GM12878 (cell line): ENCODE measurements at places on chromosomes 5 and 9.

DNA sequence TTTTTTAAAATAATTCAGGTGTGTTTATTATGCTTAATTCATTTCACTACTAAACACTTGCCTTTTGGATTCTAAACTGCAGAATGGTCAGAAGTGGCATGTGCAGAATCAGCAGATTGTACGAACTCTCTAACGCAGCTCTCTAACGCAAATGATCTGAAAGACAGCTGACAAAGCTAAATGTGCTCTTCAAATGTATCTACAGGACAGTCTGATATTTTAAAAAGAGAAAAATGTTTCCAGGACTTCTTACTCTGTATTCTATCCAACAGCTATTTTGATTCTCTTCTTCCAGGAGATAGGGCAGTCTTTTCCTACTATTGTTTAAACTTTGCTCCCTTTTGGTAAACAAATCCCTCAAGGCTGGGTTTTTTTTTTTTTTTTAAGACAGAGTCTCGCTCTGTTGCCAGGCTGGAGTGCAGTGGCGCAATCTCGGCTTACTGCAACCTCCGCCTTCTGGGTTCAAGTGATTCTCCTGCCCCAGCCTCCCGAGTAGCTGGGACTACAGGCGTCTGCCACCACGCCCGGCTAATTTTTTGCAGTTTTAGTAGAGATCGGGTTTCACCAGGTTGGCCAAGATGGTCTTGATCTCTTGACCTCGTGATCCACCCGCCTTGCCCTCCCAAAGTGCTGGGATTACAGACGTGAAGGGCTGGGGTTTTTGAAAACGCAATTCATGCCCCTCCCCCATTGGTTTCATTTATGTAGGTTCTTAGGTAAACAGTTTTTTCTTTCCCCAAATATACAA lies 1.2 kb downstream of the NMRK1 start:
- H3K4me3 ChIP-seq = peak overlapping the region; percentile 90
- DNase-seq = no peak
- H3K27me3 ChIP-seq = no peaks in the 10 kb centered on the region
- no peaks in the 10 kb centered on the region for H3K36me3 ChIP-seq

DNA sequence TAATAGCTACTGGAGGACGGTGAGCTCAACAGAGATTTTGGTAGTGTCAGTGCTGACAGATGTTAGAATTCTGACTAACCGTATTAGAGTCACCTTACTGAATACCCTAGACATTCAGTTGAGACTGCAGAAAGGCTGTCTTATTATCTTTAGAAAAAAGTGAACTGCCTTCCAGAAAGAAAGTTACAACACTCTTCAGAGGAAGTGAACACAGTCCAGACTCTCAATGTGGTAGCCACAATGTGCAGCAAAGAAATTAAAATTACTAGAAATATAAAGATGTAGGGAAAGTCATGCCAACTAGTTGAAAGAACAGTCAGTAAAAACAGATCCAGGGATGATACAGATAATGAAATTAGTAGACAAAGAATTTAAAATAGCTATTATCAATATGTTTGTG lies 47.1 kb upstream of the COL15A1 start:
- DNase-seq = no peak
- no peaks in the 10 kb centered on the region for H3K36me3 ChIP-seq
- no peak overlapping the region for H3K27ac ChIP-seq
- no peaks in the 10 kb centered on the region for H3K4me1 ChIP-seq

DNA sequence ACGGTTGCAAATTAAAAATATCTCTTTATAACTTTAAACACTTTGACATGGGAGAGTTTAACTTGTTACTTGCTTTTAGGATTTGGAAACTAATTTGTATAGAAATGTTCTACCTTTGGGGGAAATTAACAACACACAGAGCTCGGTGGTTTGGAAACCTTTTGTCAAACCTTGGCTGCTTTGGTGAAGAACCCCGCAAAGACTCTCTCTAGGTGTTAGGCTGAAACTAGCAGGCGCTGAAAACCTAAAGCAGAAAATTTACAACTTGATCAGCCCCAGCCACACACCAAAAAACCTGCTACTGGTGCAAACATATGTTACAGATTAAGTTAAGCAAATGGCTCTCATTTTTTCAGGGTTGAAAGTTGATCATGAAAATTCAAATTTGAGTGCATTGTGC lies 25.8 kb downstream of the NR2F1 start:
- H3K27me3 ChIP-seq = peaks cover 3% of the 10 kb centered on the region; the same call in 1 of the 2 replicates
- no peak overlapping the region for H3K4me3 ChIP-seq
- no peak overlapping the region for H3K27ac ChIP-seq
- 0 out of 2 replicates have a peak, but pooled peaks cover 3% of the 10 kb centered on the region for H3K4me1 ChIP-seq

DNA sequence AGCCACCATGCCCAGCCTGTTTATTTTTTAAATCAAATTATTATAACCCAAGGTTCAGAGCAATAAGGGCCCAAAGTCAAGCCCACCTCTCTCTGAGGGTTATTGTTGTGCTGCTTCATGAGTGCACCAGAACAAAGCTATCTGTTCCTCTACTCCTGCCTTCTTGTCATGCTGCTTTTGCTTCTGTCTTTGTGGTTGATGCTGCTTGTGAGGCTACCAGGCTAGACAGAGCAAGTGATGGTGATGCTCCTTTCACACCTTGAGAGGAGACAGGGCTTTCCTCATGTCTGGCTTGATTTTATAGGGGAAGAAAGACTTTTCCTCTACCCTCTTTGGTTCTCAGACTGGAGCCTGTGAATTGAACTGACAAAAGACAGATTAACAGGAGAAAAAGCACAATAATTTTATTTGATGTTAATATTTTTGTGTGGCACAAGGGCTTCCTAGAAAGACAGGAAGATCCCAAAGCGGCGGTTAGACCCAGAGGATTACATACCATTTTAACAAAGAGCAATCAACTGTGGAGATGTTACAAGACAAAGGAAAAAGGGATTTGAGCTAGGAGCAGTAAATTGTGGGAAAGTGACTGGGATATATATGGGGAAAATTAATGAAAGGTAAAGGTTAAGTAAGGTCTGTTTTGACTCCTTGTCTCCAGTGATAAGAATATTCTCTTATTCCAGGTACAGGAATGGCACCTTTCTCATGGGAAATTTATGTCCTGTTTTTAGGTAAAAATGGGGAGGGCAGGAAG lies 4.4 kb upstream of the CD180 start:
- peaks cover 77% of the 10 kb centered on the region for H3K4me1 ChIP-seq
- H3K27me3 ChIP-seq = no peaks in the 10 kb centered on the region; the same call in 1 of the 2 replicates
- H3K36me3 ChIP-seq = no peaks in the 10 kb centered on the region
- H3K27ac ChIP-seq = no peak overlapping the region; the same call in 1 of the 2 replicates
- no peak for DNase-seq

DNA sequence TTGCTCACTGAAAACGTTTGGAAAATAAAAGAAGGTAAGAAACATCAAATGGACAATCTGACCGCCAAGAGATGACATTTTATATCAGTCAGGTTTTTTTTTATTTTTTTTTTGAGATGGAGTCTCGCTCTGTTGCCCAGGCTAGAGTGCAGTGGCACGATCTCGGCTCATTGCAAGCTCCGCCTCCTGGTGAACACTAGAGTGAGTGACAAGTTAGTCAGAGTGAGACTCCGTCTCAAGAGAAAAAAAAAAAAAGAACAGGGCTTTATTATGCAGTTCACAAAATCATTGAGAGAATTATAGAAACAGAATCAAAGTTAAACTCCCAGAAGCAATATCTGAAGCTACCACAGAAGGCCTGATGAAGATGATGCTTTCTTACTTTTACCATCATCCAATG lies 70.1 kb downstream of the DTWD2 start:
- DNase-seq = no peak
- H3K36me3 ChIP-seq = no peaks in the 10 kb centered on the region
- no peaks in the 10 kb centered on the region for H3K4me1 ChIP-seq
- no peaks in the 10 kb centered on the region for H3K27me3 ChIP-seq

DNA sequence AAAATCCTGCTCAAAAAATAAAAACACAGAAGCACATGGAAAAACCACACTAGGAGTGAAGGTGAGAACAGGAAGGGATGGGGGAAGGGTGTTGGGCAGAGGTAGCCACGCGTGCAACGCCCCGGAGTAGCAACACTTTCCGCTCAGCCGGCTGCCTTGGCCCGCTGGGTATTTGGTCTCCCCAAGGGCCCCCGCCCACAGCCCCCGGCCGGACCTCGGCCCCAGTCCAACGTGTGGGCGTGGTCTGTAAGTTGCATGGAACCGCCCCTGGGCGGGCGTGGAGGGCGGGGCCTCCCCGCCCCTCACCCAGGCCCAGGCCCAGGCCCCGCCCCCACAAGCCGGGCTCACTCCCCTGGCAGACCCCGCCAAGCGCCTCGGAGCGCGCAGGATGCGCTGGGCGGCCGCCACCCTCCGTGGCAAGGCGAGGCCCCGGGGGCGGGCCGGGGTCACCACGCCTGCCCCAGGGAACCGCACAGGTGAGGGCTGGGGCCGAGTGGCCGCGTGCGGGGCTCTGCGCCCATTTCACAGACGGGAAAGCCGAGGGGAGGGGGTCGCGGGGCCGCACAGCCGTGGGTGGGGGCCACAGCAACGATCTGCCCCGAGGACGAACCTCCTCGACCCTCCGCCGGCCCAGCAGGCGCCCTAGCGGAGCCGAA lies at the start of gene SUSD3:
TSS of gene SUSD3 (plus strand) at position 347 of the 656 bp plus-strand sequence. CDS start at position 389, 42 bp downstream.
- DNase-seq = peak; percentile 60
- peak within 1 kb of the TSS; percentile 88 for H3K27ac ChIP-seq
- H3K4me1 ChIP-seq = peaks cover 48% of the 10 kb centered on the region
- no peaks in the 10 kb centered on the region for H3K36me3 ChIP-seq
- H3K27me3 ChIP-seq = no peaks in the 10 kb centered on the region
- peak within 1 kb of the TSS; percentile 81 for H3K4me3 ChIP-seq

GRCh38 chr5:139985733-139986132 lies 57.4 kb downstream of the NRG2 start:
- H3K27me3 ChIP-seq = no peaks in the 10 kb centered on the region
- H3K36me3 ChIP-seq = no peaks in the 10 kb centered on the region
- peak; percentile 20 for DNase-seq
- peaks cover 8% of the 10 kb centered on the region for H3K4me1 ChIP-seq

DNA sequence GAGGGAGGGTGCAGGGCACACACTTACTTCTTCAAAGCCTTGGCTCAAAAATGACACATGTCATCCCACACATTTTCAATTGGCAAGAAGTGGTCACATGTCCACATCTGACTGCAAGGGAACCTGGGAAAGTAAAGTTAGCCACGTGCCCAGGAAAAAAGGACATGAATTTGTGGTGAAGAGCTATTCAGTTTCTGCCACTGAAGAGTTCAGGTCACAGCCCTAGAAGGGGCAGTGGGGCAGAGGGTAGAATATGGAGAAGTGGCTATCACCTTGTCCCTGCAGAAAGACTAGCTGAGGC lies 1.9 kb upstream of the RGS14 start:
- DNase-seq = no peak
- no peaks in the 10 kb centered on the region for H3K27me3 ChIP-seq
- no peaks in the 10 kb centered on the region; the same call in 1 of the 2 replicates for H3K36me3 ChIP-seq
- no peak overlapping the region for H3K27ac ChIP-seq

- no peak for DNase-seq
- no peak overlapping the region for H3K4me3 ChIP-seq
- no peak overlapping the region for H3K27ac ChIP-seq
- no peaks in the 10 kb centered on the region for H3K27me3 ChIP-seq
- no peaks in the 10 kb centered on the region for H3K36me3 ChIP-seq
Observed at GRCh38 chr9:117184173-117184572, 230.7 kb downstream of the ASTN2 start.

GRCh38 chr5:141208478-141208877 lies at the start of gene PCDHB12:
Gene PCDHB12, plus strand, starts transcription at chr5:141208719. Its CDS starts 189 bp downstream, at chr5:141208908.
- no peaks in the 10 kb centered on the region for H3K27me3 ChIP-seq
- H3K36me3 ChIP-seq = no peaks in the 10 kb centered on the region
- no peak within 1 kb of the TSS for H3K4me3 ChIP-seq
- no peak for DNase-seq

- no peaks in the 10 kb centered on the region; the same call in 1 of the 2 replicates for H3K27me3 ChIP-seq
- peaks cover 7% of the 10 kb centered on the region for H3K4me1 ChIP-seq
- H3K4me3 ChIP-seq = peak overlapping the region; percentile 98
- no peaks in the 10 kb centered on the region for H3K36me3 ChIP-seq
Observed at GRCh38 chr9:129111528-129112151, 425 bp downstream of the PTPA start.

DNA sequence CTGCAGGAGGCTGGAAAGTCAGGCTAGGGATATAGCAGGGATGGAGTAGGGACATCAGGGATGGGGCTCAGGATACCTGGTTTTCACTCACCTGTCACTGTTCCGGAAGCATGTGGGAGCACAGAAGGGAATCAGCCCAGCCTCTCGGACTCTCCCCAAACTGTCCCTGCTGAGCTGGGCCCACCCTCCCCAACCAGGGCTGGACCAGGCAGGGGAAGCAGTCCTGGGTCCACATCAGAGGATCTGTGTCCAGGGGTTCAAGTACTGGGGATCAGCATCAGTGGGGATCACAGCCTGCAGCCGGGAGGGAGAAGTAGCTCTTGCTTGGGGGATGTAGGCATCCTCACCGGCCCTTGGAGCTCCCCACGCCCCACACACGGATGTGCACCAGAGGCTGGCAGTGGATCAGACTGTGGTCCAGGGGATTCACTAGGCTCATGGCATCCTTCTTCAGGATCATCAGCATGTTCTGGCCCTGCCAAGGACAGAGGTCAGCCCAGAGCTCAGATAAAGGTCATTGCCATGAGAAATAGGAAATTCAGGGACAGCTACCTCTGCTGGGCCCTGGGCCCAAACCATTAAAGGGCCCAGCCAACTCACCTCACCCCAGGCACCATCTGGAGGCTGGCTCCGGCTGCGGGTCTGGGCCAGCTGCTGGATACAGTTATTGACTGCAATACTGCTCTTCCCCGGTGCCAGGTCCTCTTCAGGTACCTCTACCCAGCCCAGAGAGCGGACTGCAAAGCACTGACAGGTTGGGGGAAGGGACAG lies 2.5 kb downstream of the APBB3 start:
- H3K36me3 ChIP-seq = peaks cover 2% of the 10 kb centered on the region; the same call in 1 of the 2 replicates
- DNase-seq = no peak
- no peaks in the 10 kb centered on the region for H3K27me3 ChIP-seq
- peaks cover 26% of the 10 kb centered on the region for H3K4me1 ChIP-seq
- no peak overlapping the region for H3K4me3 ChIP-seq

- H3K27ac ChIP-seq = no peak overlapping the region
- H3K4me3 ChIP-seq = no peak overlapping the region
- no peaks in the 10 kb centered on the region for H3K4me1 ChIP-seq
Observed at GRCh38 chr9:96460882-96461281, 10.9 kb downstream of the HABP4 start.

DNA sequence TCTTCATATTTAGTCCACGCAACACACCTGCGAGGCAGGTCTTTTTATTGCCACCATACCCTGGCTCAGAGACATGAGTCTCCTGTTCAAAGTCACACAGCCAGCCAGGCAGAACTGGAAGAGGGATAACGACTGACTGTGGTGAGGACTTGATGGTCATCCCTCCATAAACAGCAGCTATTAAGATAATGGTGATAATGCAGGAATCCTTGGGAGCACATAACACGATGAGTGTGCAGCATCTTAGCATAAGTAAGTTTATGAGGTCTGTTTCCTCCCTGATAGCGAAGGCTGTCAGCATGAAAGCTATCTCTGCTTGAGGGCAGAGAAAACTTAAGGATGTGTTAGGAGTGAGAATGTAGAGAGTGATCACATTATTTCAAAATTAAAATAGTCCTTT lies 30.9 kb downstream of the KCTD16 start:
- H3K27me3 ChIP-seq = peaks cover 1% of the 10 kb centered on the region; the same call in 1 of the 2 replicates
- H3K36me3 ChIP-seq = no peaks in the 10 kb centered on the region
- no peak for DNase-seq
- no peak overlapping the region for H3K4me3 ChIP-seq
